ENCODE measurements at places on chromosomes 4 and X.

GRCh38 chr4:53348046-53348445 is 17.8 kb downstream of the SCFD2 start:
- DNase-seq: no peak

DNA sequence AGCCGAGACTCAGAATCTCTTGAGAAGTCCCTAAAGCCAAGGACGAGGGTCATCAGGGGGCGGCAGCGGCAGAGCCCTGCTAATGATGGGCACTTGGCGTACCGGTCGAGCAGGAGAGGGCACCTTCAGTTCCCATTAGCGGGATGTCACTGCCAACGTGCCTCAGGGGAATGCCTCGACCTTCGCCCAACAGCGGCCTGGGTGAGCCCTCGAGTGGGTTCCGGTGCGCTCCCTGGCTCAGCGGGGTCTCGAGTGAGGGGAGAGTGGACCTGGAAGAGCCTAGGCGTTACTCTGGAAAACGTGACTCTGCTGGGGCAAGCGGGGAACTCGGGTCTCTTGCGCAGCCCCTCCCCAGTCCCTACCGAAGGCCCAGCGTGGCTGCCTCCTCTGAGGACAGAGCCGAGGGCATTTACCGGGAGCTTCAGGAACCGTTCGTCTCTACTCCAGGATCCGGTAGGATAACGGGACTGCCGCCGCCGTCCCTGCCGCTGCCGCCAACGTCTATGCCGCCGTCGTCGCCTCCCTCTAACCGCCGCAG is 36.9 kb downstream of the PGRMC1 start:
- DNase-seq: no peak

- DNase-seq: no peak
These were observed 1084.2 kb upstream of the TENM3 start for GRCh38 chr4:181158971-181159370.

- DNase-seq: no peak
These were observed 255.1 kb upstream of the GPC4 start for GRCh38 chrX:133670383-133670782.

GRCh38 chrX:143306991-143307937 is 210.0 kb downstream of the SPANXN3 start:
- DNase-seq: no peak

DNA sequence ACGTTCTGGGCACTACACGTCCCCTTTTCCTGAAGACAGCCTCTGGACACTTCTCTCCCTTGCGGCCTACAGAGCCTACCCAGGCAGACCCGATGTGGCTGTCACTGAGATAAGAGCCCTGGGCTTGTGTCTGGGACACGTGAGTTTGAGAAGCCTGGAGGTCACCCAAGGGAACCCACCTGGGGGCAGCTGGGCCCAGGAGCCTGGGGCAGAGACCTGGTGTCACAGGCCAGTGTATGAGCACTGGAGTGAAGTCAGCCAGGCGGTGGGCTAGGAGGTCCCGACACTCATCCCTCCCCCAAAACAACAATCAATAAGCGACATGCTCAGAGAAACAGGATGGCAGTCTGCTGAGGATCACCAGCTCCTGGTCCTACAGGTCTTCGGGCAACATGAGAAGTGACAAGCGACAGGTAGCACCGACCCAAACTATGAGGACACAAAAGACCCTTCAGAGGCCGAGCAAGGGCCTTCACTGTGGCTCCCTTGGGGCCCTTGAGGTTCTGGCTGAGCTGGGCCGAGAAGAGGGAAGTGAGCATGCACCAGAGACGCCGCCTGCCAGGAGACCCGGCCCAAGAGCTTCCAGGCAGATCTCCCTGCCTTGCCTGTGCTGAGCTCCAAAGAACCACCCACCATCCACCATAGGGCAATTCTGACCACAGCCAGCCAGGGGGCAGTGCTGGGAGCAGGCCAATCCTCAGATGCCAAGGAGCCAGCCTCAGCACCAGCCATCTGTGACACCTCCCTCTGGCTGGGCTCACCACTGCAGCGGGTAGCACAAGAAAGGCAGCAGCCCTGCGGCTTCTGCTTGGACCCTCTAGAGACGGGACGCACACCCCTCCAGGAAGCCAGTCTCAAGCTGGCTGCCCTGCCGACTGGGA is 11.0 kb upstream of the DUSP9 start:
- no peak for DNase-seq

DNA sequence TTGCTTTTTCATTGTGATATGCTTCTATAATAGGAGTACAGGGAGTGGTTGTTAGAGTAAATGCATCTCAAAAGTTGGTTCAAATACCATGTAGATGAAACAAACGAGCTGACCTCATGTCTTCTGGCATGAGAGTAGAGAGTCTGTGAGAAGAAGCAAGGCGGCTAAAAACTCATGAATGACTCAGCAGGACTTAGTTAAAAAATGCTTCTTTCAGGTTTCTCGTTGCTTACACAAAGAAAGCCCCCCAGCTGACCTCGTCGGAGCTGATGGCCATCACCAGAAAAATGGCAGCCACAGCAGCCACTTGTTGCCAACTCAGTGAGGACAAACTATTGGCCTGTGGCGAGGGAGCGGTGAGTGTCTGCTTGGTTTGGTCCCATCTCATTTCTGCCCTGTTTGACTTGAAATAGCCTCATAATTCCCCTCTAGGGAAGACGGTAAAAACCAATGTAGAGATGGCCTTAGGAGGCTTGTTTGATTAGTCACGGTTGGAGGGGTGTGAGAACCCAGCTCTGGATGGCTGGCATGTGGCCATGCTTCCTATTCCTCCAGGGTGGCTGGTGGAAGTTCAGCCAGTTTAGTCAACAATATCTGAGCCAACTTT is 14.5 kb downstream of the AFP start:
- DNase-seq: no peak

- no peak for DNase-seq
These were observed 83.5 kb upstream of the GRPR start for GRCh38 chrX:16039834-16040233.

GRCh38 chrX:70552130-70552704 is 107.6 kb downstream of the DLG3 start:
- no peak for DNase-seq

DNA sequence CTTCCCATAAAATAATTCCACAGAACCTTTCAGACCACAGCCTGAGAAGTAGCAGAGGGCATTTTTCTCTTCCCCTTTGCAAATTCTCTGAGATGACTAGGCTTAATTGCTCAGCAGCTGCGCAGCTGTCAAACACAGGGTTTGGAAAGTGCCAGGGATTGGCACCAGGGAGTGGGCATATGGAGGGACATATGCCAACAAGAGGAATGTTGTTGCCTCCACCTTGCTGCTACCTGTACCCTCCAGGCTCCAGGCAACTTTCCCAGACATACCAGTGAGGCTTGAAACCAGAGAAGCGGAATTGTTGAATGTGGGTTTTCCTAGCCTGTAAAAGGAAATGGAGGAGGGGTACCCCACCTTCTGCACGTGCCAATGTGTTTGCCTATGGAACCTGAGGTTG is 256.2 kb upstream of the GPR101 start:
- no peak for DNase-seq

GRCh38 chrX:45077748-45078424 is 122.8 kb downstream of the DIPK2B start:
- DNase-seq: no peak

All from GM12892 (cell line).